AG04450 (cell line): ENCODE measurements at places on chromosomes 4 and X. TPM values are rescaled to one million over a fixed set of nuclear protein-coding genes. Genes with fewer than 3 reads are reported as not detected.

DNA sequence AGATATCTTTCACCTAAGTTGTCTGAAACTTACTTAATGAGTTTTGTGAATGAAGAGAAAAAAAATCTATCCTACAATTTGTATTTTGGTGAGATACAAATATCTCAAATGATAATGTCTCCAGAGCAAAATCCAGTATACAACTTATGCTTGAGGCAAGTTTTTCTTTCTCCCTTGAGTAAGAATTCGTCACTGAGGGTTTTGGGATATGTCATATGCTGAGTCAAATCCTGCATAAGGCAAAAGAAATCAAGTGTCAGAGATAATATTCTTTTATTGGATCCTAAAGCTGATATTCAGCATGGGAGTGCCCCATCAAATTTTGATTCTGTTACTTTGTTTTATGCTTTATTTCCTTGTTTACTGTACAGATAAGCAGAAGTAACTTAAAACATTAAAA, 1308.6 kb downstream of the ARAP2 start:
- no peak for DNase-seq

- DNase-seq = no peak
Observed at GRCh38 chr4:36288731-36289426, 7.5 kb downstream of the DTHD1 start.

XAGE1A gene
- polyA plus RNA-seq = not detected in 2 replicates

- DNase-seq = no peak
Observed at GRCh38 chr4:45072981-45073380, 346.6 kb upstream of the GNPDA2 start.

DNA sequence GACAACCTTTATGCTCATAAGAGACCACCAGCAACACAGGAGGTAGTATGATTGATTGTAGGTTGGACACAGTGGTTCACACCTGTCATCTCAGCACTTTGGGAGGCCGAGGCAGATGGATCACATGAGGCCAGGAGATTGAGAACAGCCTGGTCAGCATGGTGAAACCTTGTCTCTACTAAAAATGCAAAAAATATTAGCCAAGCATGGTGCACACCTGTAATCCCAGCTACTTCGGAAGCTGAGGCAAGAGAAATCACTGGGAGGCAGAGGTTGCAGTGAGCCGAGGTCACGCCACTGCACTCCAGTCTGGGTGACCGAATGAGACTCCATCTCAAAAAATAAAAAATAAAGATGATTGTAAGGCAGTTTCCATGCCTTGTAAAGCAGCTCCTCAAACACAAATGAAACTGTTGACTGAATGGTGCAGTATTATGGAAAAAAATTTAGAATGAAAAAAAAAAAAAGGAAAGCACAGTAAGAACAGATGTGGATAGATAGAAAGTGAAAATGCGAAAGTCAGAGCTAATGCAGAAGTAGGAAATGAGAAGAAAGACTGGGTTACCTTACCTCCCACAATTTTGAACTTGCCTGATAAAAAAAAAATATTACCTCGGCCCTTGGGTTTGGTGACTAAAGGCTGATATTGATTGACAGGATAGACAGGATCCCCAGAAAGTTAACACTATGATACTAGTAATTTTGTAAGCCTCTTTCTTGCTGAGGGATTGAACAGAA, 249.2 kb upstream of the TRAM1L1 start:
- DNase-seq = no peak

OTC gene
- not detected in 2 replicates for polyA plus RNA-seq

DNA sequence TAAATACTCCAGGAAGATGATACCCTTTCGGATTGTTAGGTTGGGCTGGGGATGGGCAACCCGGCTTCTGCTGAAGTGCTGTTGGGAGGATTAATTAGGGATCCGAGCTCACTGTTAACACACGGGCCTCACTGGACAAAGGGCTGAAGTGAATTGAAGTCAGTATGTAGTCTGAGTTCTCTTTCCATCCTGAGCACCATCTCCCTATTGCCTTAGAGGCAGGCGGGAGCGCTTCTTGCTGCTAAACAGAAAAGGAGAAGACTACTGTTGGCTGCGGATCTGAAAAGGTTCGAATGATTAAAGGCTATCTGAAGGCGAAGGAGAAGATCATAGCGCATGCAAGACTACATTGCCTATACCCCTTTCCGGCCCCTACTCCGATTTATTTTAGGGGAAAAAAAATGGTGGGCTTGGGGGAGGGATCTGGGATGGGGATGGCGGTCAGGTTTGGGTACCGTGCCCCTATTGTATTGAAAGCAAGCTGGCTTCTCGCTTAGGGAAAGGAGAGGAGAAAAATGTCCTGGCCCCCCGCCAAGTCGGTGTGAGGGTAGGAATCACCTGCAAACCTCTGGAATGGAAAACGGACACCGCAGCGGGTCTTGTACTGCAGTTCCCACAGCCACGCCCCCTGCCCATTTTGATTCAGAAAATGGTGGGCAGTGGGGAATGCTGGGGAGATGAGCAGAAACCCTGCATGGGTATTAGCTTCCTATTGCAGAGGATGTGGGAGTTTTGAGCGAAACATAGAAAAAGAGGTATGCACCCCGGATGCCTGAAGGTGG, 22.3 kb downstream of the MORF4L2 start:
- DNase-seq = no peak

DNA sequence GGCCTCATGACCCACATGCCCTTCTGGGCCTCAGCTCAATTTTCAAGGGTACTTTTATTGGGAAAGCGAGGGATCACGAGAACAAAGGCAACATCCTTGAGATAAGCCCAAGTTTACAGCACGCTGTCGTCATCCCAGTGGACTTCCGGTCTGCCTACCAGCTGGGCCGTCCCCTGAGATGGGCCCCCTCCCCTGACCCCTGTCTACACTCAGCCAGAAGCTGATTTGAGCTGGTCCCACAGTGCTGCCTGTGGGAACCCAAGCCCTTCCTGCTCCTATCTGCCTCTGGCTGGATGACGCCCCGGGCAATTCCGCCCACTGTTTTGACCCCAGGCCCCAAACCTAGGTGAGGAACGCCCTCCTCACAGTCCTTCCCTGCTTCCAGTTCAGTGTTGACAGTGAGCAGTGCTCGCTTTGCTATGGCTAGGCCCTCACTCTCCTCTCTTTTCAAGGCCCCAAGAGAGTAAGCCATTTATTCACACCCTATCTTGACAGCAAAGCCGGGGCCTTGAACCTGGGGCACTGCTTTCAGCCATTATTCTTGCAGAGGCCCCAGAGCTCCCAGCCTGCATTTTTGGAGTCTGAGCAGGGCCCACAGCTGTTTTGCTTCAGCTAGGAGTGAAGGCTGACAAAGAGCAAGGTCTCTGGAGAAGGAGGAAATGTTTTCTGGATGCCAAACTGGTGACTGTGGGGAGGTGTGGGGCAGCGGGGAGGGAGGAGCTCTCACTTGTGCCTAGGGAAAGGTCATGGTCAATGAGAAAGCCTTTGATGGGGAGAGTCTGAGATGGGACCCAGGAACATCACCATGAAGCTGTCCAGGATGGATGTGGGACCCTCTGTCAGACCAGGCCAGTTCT, 164.6 kb upstream of the BCOR start:
- no peak for DNase-seq

SCRG1 gene
- 0.72 and 1.0 TPM in 2 replicates for polyA plus RNA-seq

RGS12 gene
- 12.5 and 13.9 TPM in 2 replicates for polyA plus RNA-seq

DNA sequence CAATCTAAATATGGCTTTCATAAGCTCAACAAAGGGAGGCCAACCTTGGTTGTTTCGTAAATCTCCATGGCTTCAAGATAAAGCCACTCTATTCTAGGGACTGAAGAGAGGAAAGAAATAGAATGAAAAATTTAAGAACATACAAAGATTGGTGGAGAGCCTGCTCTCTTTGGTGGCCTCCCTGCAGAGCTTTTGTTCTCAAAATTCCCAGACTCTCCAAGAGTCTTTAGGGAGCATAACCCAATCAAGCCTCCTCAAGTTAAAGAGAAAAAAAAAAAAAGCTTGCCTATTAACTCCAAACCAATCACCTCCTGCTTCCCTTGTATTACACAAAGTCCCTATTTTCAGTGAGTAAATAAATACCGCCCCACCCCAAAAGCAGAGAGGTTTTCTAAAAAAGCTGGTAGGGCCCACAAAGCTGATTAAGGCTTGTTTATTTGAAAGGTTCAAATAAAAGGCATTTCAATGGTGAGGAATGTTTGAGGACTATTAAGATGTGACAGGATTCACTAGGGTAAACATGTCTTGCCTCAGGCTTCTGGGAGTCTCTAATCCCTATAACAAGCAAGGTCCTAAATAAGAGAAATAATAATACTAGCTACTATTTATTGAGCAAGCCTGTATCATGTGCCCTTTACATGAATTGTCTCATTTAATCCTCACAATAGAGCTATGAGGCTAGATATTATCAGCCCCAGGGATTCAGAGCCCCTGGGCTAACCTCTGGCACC, 71.6 kb downstream of the GPC3 start:
- no peak for DNase-seq

GRCh38 chr4:38752941-38753806, 29.6 kb downstream of the TLR10 start:
- peak; percentile 96 for DNase-seq

DNA sequence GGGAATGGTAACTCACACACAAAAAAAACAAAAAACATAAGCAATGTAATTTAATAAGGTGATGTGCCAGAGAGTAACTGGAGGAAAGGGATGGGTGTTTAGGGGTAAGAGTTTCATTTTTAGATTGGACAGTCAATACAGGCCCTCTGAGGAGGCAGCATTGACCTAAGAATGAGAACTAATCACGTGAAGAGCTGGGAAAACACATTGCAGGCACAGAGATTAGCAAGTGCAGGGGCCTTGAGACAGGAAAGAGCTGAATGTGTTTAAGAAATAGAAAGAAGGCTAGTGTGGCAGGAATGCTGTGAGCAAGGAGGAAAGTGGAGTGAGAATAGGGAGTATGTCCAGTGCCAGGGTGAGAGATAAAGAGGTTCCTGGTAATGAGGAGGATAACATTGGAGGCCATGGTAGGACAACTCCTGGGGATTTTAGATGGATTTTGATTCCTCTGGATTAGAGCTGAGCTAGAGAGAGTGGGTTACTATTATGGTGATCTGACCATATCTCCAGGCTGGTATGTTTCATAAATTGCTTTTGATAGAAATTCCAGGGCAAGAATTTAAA, 17.6 kb downstream of the PDLIM5 start:
- DNase-seq = no peak

DNA sequence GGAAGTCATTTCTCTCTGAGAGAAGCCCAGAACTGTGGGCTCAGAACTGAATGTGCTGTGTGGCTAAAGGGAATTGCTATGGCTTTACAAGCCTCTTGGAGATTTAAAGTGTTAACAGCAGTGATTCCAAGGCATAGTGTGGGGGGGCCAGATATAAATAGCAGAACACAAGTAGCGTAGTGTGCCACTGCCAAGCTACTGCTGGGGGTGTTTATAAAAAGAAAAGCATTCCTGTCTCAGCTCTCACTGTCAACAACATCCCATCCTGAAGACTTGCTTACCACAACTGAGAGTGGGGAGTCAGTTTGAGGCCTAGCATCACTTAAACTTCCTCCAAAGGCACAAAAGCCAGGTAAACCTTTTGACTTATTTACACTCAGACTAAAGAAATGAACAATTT, at the start of gene ART3:
TSS of gene ART3 (plus strand) at position 242 of the 400 bp plus-strand sequence. CDS start 1,181 bp downstream, outside the sequence.
- no peak for DNase-seq

GPRASP1 gene
- 2.2 and 2.7 TPM in 2 replicates for polyA plus RNA-seq

- no peak for DNase-seq
Observed at GRCh38 chr4:72383439-72383838, 185.6 kb downstream of the ADAMTS3 start.

TMEM271 gene
- polyA plus RNA-seq = not detected in 2 replicates

TLR2 gene
- polyA plus RNA-seq = 0.22 and 0.24 TPM in 2 replicates

- no peak for DNase-seq
Observed at GRCh38 chrX:68789966-68790365, 38.9 kb upstream of the EFNB1 start.

GRCh38 chrX:866441-866990, 235.9 kb downstream of the SHOX start:
- no peak for DNase-seq

DNA sequence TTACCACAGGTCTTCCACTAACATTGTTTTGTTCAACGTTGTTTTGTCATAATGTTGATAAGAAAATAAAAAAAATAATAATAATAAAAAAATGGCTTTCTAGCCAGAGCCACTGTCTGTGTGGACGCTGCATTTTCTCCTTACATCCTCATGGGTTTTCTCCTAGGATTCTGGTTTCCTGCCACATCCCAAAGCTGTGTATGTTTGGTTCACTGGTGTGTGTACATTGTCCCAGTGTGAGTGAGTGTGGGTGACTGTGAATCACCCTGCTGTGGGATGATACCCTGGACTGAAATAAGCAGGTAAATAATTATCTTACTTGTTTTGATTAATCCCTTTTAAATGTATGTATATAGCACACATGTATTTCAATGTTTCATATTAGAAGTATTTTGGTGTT, 2154.4 kb upstream of the AGA start:
- no peak for DNase-seq

TLR1 gene
- polyA plus RNA-seq = 0.88 and 0.93 TPM in 2 replicates

GRCh38 chr4:8910100-8910821, 38.6 kb upstream of the HMX1 start:
- DNase-seq = no peak

- DNase-seq = no peak
Observed at GRCh38 chr4:10442976-10443375, 14.2 kb downstream of the ZNF518B start.

CCDC160 gene
- polyA plus RNA-seq = 0.06 and 0.15 TPM in 2 replicates

SPP1 gene
- 0.29 and 0.69 TPM in 2 replicates for polyA plus RNA-seq

DNA sequence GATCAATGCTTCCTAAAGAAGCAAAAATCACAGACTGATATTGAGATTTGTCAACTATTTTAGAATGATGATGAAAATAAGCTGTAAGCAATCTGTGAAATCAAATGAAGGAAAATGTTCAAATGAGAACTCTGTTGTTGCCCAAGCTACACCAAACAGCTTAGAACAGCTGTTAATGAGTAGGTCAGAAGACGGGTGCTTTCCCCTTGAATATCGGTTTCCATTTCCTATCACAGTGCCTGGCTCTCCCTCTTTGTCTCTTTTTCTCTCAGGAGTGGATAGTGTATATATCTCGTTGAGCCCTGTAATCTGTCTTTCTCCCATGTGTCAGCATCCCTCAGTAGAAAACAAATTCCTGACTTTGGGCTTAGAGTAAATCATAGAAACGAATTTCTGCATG, 1592.9 kb upstream of the TENM3 start:
- DNase-seq = no peak

- no peak for DNase-seq
Observed at GRCh38 chr4:28227764-28228163, 1367.1 kb downstream of the STIM2 start.
